GM19239 (cell line): ENCODE measurements at places on chromosomes 11 and 22.

- no peak for DNase-seq
Observed at GRCh38 chr11:24556693-24557092, 59.8 kb downstream of the LUZP2 start.

DNA sequence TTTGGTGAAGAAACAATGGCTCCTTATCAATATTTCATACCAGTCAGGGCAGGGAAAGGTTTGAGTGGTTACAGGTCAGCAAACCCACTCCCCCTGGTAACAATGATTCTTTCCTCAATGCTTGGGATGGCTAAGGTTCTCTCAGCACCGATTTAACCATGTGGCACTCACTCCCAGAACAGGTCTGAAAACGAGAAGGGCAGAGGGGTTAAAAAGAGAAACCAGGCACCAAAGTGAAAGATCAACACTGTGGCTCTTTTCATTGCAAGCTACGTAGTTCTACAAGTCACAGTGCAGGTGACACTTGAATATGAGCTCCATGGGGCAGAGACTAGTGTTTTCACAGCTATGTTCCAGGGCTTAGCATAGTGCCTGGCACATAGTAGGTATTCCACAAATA lies 132.4 kb downstream of the PLEKHA7 start:
- no peak for DNase-seq

GRCh38 chr11:62449451-62449851 lies 30.6 kb downstream of the SCGB1A1 start:
- DNase-seq = no peak

DNA sequence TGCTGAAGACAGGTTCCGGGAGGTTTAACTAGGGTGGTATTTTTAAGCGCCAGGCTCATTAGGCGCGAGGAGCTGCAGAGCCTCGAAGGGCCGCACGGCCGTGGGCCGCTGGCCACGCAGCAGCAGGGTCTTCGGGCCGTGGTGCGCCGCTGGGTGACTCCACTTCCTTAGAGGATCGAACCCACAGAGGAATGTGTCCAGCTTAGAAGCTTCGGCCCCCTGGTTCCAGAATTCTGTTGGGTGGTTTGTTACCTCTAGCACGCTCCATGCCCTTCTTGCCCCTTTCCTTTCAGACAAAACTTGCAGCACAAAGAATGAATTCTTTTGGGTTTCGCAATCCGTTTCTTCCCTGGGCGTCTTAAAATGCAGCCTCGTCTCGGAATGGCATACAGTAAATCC lies 773 bp upstream of the PATL1 start:
- DNase-seq = peak; percentile 40

DNA sequence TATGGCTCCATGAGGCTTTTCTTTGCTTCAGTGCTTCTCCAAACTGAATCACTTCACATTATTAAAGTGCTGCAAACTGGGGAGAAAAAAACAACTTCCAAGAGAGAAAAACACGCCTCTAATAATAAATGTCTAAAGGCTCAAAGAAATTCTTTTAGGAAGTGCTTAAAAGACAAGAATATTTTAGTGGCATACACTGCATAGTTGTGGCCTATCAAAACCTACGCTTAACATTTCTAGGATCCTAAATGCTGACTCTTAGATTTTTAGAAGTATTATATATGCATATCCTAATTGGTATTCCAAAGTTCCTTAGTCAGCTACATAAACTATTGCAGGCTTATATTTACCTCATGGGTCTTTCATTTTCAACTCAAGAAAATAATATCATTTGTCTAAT lies 879.0 kb upstream of the CCDC90B start:
- no peak for DNase-seq

- no peak for DNase-seq
Observed at GRCh38 chr22:31631436-31631835, 30.6 kb downstream of the PISD start.

DNA sequence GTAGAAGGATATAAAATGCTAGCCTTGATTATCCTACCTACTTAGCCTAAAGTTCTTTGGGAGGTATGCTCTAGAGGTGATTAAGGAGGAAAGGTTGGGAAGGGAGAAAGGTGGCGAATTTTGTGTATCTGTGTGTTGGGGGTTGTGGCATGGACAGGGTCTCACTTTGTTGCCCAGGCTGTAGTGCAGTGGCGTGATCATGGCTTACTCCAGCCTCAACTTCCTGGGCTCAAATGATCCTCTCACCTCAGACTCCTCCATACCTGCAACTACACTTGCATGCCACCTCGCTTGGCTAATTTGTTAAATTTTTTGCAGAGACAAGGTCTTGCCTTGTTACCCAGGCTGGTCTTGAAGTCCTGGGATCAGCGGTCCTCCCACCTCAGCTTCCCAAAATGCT lies 1094.8 kb downstream of the DLG2 start:
- no peak for DNase-seq

- no peak for DNase-seq
Observed at GRCh38 chr11:120784566-120785251, 239.2 kb upstream of the TBCEL start.

- DNase-seq = no peak
Observed at GRCh38 chr11:114295676-114296604, at the start of gene NNMT. Gene NNMT (plus strand): TSS chr11:114296399. CDS start chr11:114296557, 158 bp downstream.

DNA sequence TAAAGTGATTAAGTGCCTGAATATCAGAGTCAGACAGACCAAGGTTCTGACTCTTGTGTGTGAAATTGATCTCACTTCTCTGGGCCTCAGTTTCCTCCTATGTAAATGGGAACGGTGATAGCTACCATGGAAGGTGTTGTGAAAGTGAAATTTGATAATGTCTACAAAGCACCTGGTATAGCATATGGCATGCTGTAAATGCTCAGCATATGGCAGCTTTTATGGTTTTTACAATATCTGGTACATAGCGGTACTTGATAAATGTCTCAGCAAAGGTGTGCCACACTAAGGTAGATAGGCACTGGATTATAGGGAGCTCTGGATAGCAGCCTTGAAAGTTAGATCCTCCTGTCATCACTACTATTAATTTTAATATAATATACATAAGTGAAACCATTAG lies 19.9 kb downstream of the POU2AF2 start:
- no peak for DNase-seq

- no peak for DNase-seq
Observed at GRCh38 chr22:41555325-41555982, 5.4 kb upstream of the CSDC2 start.
